ENCODE measurements at places on chromosomes 5 and 9. TPM values are rescaled to one million over a fixed set of nuclear protein-coding genes. Genes with fewer than 3 reads are reported as not detected.

DNA sequence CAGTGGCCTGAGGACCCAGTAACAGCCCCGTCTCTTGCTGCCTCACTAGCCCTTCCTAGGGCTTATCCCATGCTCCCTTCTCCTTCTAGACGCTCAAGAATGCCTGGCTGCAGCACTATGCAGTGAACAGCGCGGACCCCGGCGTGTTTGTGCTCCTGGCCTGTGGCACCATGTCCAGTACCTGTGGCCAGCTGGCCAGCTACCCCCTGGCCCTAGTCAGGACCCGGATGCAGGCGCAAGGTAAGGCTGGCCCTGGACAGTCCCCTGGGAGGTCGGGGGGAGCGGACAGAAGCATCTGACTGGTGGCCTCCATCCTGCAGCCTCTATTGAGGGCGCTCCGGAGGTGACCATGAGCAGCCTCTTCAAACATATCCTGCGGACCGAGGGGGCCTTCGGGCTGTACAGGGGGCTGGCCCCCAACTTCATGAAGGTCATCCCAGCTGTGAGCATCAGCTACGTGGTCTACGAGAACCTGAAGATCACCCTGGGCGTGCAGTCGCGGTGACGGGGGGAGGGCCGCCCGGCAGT is 20.5 kb downstream of the PTGES2 start:
- H3K4me3 ChIP-seq, result no peak overlapping the region
- H3K4me1 ChIP-seq, result peaks cover 5% of the 10 kb centered on the region
- peaks cover 11% of the 10 kb centered on the region for H3K27me3 ChIP-seq
- DNase-seq, result no peak
- no peak overlapping the region for H3K27ac ChIP-seq
- H3K36me3 ChIP-seq, result peaks cover 30% of the 10 kb centered on the region

DNA sequence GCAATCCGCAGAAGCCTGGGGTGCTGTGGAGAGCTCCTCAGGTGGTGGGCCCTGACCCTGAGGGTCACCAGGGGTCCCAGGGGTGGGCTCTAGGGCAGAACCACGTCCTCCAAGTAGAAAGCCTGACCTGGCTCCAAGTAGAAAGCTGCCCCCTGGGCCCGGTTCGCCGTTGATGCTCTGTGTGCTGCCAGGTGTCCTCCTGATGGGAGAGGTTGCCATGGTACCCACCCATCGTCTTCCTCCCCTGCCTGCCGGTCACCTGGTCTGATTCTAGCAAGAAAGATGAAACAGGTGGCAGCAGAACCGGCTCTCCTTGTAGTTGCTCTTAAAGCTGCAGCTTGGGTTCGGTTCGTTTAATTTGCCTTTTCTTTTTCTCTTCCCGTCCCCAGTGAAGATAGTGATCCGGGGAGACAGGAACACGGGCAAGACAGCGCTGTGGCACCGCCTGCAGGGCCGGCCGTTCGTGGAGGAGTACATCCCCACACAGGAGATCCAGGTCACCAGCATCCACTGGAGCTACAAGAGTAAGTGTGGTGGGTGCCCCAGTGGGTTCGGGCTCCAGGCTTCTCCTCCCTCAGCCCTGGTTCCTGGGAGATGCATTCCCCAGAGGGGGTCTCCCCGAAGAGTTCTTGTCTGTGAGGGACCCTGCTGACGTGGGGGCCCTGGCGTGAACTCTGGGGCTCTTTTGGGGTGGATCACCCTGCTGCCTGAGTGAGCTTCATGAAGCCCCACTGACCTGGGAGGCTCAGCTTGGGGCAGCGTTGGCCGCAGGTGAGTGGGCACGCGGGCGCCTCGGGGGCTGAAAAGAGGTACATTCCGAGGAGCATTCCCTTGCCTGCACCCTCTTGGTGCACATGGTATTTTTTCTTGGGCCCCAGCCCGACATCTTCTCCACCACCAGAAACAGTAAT is 15.6 kb downstream of the RABL6 start:
- H3K4me1 ChIP-seq, result peaks cover 8% of the 10 kb centered on the region
- H3K4me3 ChIP-seq, result no peak overlapping the region
- no peak overlapping the region for H3K27ac ChIP-seq
- H3K36me3 ChIP-seq, result peaks cover 7% of the 10 kb centered on the region

DNA sequence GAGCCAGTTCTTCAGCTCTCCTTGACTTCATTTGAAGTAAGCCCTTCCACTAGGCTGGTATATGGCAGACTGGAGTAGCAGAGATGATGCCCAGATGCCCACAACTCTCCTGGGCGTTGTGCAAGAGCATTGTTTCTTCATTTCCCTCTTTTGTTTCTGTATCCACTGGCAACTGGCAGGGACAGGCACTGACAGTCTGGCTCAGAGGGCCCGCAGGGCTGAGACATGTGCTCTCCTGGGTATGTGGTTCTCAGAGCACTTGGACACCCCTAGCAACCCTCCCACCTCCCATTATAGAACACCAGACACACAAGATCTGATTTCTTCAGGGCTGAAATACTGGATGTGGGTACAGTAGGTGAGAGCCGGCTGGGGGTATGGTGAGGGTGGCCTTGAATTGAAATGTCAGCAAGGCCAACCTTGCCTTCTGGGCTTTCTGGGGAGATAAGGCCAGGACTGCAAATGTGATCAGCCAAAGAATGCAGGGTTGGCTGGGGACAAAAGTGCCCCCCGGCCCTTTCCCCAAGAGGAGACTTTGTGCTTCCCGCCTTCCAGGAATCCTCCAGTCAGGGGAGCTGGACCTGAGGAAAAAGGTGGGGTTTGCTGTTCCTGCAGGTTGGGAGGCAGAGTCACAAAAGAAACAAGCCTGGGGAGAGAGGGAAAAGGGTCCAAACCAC is 28.6 kb upstream of the CTNNA1 start:
- no peak overlapping the region for H3K4me3 ChIP-seq
- DNase-seq, result no peak
- peaks cover 29% of the 10 kb centered on the region for H3K27me3 ChIP-seq
- H3K4me1 ChIP-seq, result peaks cover 16% of the 10 kb centered on the region
- H3K36me3 ChIP-seq, result no peaks in the 10 kb centered on the region

DNA sequence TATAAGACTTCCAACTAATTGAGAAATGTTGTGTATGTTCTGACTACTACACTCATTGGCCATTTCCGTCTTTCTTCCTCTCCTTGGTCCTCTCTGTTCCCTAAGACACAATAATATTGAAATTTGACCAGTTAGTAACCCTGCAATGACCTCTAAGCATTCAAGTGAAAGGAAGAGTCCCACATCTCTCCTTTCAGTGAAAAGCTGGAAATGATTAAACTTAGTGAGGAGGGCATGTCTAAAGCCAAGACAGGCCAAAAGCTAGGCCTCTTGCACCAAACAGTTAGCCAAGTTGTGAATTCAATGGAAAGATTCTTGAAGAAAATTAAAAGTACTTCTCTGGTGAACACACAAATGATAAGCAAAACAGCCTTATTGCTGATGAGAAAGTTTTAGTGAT is 122.5 kb downstream of the PRR16 start:
- no peak for DNase-seq
- peaks cover 30% of the 10 kb centered on the region for H3K36me3 ChIP-seq
- no peak overlapping the region for H3K27ac ChIP-seq
- no peaks in the 10 kb centered on the region for H3K27me3 ChIP-seq
- H3K4me1 ChIP-seq, result peaks cover 33% of the 10 kb centered on the region
- H3K4me3 ChIP-seq, result no peak overlapping the region

- no peaks in the 10 kb centered on the region for H3K27me3 ChIP-seq
- H3K36me3 ChIP-seq, result peaks cover 5% of the 10 kb centered on the region
- H3K4me1 ChIP-seq, result peaks cover 18% of the 10 kb centered on the region
- DNase-seq, result no peak
- H3K4me3 ChIP-seq, result no peak overlapping the region
Observed at GRCh38 chr9:127102176-127102575, 20.3 kb downstream of the ANGPTL2 start.

- DNase-seq, result no peak
- peaks cover 30% of the 10 kb centered on the region for H3K4me1 ChIP-seq
- no peak overlapping the region for H3K27ac ChIP-seq
- no peaks in the 10 kb centered on the region for H3K36me3 ChIP-seq
Observed at GRCh38 chr5:149382517-149383220, 3.6 kb upstream of the IL17B start.

DNA sequence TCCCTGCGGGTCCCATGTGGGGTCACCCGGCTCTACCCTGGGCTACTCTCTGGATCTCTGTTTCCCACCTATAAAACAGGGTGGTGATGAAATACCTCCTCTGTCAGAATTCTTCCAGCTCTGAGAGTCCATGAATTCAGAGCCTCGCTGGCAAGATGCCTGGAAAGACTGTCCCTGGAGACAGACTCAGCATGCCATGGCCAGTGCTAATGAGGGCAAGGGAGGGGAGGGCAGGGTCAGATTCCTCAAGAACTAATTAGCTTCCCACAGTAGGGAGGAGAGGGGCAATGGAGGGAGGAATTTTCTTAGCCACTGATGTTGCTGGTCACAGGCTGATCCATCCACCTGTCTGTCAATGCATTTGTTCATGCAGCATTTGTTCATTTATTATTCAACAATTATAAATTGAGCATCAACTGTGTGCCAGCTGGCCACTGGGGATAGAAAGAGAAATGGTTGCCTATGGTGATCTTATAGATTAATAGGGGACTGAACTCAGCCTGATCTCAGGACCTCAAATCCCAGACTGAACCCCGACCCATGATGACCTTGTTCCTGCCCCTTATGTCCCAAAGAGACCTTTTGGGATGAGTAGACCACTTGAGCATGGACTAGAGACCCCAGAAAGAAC is 4.7 kb downstream of the SYNPO start:
- H3K27ac ChIP-seq, result peak overlapping the region; percentile 76
- DNase-seq, result peak; percentile 83
- no peaks in the 10 kb centered on the region for H3K27me3 ChIP-seq
- H3K36me3 ChIP-seq, result peaks cover 8% of the 10 kb centered on the region

- DNase-seq, result no peak
- H3K4me3 ChIP-seq, result peak overlapping the region; percentile 73
- peaks cover 57% of the 10 kb centered on the region for H3K4me1 ChIP-seq
- H3K27me3 ChIP-seq, result peaks cover 3% of the 10 kb centered on the region
Observed at GRCh38 chr5:139636207-139636792, 11.8 kb upstream of the CXXC5 start.

DNA sequence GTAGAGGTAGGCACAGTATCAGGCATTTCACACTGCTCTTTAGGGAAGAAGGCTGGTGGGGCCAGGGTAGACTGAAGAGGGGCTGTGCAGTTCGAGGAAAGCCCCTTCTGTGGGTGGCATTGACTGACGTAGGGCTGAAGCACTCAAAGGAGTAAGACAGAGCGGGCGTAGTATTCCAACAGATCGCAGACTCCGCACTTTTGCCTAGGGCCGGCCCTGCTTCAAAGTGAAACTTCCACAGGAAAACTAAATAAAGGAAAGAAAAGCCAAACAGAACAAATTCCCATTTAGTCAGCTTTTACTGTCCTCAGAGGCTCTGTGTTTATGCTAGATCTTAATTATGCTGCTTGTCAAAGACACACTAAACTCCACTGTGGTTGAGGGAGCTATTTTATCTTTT is 493.0 kb upstream of the WWC1 start:
- H3K4me3 ChIP-seq, result no peak overlapping the region
- H3K36me3 ChIP-seq, result no peaks in the 10 kb centered on the region
- no peak for DNase-seq
- H3K4me1 ChIP-seq, result peaks cover 20% of the 10 kb centered on the region
- no peaks in the 10 kb centered on the region for H3K27me3 ChIP-seq
- no peak overlapping the region for H3K27ac ChIP-seq

GRCh38 chr9:36485647-36486328 is 85.7 kb upstream of the RNF38 start:
- no peaks in the 10 kb centered on the region for H3K27me3 ChIP-seq
- DNase-seq, result no peak
- H3K4me3 ChIP-seq, result peak overlapping the region; percentile 86
- no peaks in the 10 kb centered on the region for H3K36me3 ChIP-seq

GRCh38 chr9:942805-943580 is 33.5 kb upstream of the DMRT3 start:
- peaks cover 3% of the 10 kb centered on the region for H3K27me3 ChIP-seq
- no peaks in the 10 kb centered on the region for H3K36me3 ChIP-seq
- no peak for DNase-seq
- no peak overlapping the region for H3K27ac ChIP-seq

- no peak overlapping the region for H3K4me3 ChIP-seq
- no peak overlapping the region for H3K27ac ChIP-seq
- H3K36me3 ChIP-seq, result no peaks in the 10 kb centered on the region
- H3K27me3 ChIP-seq, result no peaks in the 10 kb centered on the region
Observed at GRCh38 chr5:87570366-87570765, 157.6 kb upstream of the CCNH start.

- no peaks in the 10 kb centered on the region for H3K4me1 ChIP-seq
- no peak for DNase-seq
- no peak overlapping the region for H3K4me3 ChIP-seq
- no peaks in the 10 kb centered on the region for H3K36me3 ChIP-seq
Observed at GRCh38 chr5:98158440-98158839, 615.0 kb upstream of the RGMB start.

GRCh38 chr5:134125039-134126015 is 10.8 kb downstream of the TCF7 start:
- H3K4me3 ChIP-seq, result peak overlapping the region; percentile 48
- peaks cover 39% of the 10 kb centered on the region for H3K4me1 ChIP-seq
- DNase-seq, result peak; percentile 92
- H3K27ac ChIP-seq, result peak overlapping the region; percentile 92
- H3K36me3 ChIP-seq, result no peaks in the 10 kb centered on the region

GRCh38 chr5:150256410-150257064 is 33.0 kb downstream of the CAMK2A start:
- peaks cover 23% of the 10 kb centered on the region for H3K4me1 ChIP-seq
- no peaks in the 10 kb centered on the region for H3K36me3 ChIP-seq
- H3K27me3 ChIP-seq, result peaks cover 2% of the 10 kb centered on the region
- no peak overlapping the region for H3K27ac ChIP-seq

- H3K36me3 ChIP-seq, result no peaks in the 10 kb centered on the region
- H3K27ac ChIP-seq, result peak overlapping the region; percentile 38
- peaks cover 31% of the 10 kb centered on the region for H3K4me1 ChIP-seq
- DNase-seq, result no peak
Observed at GRCh38 chr9:15307523-15307841, 466 bp upstream of the TTC39B start.

DNA sequence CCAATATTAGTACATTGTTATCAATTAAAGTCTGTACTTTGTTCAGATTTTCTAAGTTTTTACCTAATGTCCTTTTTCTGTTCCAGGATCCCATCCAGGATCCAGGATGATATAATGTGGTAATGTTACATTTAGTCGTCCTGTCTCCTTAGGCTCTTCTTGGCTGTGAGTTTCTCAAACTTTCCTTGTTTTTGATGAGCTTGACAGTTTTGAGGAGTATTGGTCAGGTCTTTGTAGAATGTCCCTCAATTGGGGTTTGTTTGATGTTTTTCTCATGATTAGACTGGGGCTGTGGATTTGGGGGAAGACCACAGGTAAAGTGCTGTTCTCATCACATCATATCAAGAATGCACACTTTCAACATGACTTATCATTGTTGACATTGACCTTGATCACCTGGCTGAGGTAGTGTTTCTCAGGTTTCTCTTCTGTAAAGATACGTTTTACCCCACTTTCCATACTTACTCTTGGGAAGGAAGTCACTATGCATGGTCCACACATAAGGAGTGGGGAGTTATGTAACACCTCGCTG is 9.6 kb downstream of the NDFIP1 start:
- H3K4me3 ChIP-seq, result no peak overlapping the region
- peaks cover 49% of the 10 kb centered on the region for H3K4me1 ChIP-seq
- H3K27me3 ChIP-seq, result peaks cover 2% of the 10 kb centered on the region
- no peak for DNase-seq
- peaks cover 13% of the 10 kb centered on the region for H3K36me3 ChIP-seq
- no peak overlapping the region for H3K27ac ChIP-seq

GRCh38 chr5:150781706-150782614 is 3.4 kb downstream of the SMIM3 start:
- DNase-seq, result peak; percentile 97
- H3K27ac ChIP-seq, result peak overlapping the region; percentile 95
- peak overlapping the region; percentile 100 for H3K4me3 ChIP-seq
- H3K36me3 ChIP-seq, result peaks cover 11% of the 10 kb centered on the region
- no peaks in the 10 kb centered on the region for H3K27me3 ChIP-seq

The MEIKIN gene
- not detected for total RNA-seq

The SNX30 gene
- total RNA-seq, result 11.9 TPM

The BTNL3 gene
- not detected for total RNA-seq

The NR5A1 gene
- total RNA-seq, result not detected

The PDE6A gene
- not detected for total RNA-seq

The FPGS gene
- 69.2 TPM for total RNA-seq

The LCN9 gene
- not detected for total RNA-seq
